Lung (tissue), 17 donors: ENCODE measurements at places on chromosomes 13 and 19.

GRCh38 chr13:23020246-23020843, 160.4 kb upstream of the SGCG start:
- H3K27me3 ChIP-seq = no peaks in the 10 kb centered on the region
- H3K27ac ChIP-seq = no peak overlapping the region
- no peaks in the 10 kb centered on the region for H3K4me1 ChIP-seq
- no peak overlapping the region for H3K4me3 ChIP-seq
- H3K36me3 ChIP-seq = no peaks in the 10 kb centered on the region

DNA sequence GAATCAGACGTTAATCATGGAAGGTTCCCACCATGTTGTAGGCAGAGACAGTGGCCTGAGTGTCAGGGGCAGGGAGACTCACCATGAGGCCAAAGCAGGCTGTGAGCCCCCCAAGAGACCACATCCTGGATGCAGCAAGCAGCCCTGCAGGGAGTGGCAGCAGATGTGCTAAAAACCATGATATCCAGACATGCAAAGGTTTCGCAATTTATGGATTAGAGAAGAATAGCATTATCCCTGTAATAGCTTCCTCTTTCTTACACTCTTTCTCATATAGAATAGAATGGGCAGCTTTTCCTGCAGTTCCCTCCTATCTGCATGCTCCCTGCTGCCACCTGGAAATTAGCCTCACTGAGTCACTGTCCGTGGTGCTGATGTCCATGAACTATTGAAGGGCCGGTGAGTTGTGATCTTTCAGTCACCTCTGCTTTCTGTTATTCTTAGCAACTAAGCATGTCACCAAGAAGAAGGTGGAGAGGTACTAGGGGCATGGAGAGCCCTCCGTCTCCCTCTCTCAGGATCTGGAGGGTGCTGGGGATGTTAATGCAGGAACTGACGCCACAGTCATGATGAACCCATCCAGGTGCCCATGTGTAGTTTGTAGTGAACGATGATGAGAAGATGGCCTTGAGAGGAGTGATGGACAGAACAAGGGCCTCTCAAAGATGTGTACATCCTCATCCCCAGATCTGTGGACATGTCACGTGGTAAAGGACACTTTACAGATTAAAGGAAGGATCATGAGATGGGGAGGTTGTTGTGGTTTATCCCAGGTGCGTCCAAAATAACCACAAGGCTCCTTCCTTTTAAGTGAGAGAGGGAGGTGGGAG, 9.9 kb downstream of the CEACAM4 start:
- H3K27me3 ChIP-seq = no peaks in the 10 kb centered on the region
- H3K4me3 ChIP-seq = no peak overlapping the region
- H3K36me3 ChIP-seq = no peaks in the 10 kb centered on the region
- H3K4me1 ChIP-seq = no peaks in the 10 kb centered on the region
- DNase-seq = no peak

GRCh38 chr13:49993666-49994065, 3.2 kb upstream of the TRIM13 start:
- no peak overlapping the region for H3K4me3 ChIP-seq
- no peak for DNase-seq
- no peaks in the 10 kb centered on the region for H3K27me3 ChIP-seq
- H3K4me1 ChIP-seq = peaks cover 4% of the 10 kb centered on the region
- no peak overlapping the region for H3K27ac ChIP-seq
- H3K36me3 ChIP-seq = no peaks in the 10 kb centered on the region

GRCh38 chr19:10888421-10888866, 17.1 kb downstream of the CARM1 start:
- DNase-seq = no peak
- no peak overlapping the region for H3K27ac ChIP-seq
- H3K4me3 ChIP-seq = no peak overlapping the region
- peaks cover 24% of the 10 kb centered on the region for H3K4me1 ChIP-seq

GRCh38 chr19:45824531-45825262, 9.6 kb upstream of the RSPH6A start:
- no peaks in the 10 kb centered on the region for H3K27me3 ChIP-seq
- H3K36me3 ChIP-seq = peaks cover 87% of the 10 kb centered on the region
- H3K4me1 ChIP-seq = no peaks in the 10 kb centered on the region
- H3K4me3 ChIP-seq = no peak overlapping the region
- no peak overlapping the region for H3K27ac ChIP-seq

DNA sequence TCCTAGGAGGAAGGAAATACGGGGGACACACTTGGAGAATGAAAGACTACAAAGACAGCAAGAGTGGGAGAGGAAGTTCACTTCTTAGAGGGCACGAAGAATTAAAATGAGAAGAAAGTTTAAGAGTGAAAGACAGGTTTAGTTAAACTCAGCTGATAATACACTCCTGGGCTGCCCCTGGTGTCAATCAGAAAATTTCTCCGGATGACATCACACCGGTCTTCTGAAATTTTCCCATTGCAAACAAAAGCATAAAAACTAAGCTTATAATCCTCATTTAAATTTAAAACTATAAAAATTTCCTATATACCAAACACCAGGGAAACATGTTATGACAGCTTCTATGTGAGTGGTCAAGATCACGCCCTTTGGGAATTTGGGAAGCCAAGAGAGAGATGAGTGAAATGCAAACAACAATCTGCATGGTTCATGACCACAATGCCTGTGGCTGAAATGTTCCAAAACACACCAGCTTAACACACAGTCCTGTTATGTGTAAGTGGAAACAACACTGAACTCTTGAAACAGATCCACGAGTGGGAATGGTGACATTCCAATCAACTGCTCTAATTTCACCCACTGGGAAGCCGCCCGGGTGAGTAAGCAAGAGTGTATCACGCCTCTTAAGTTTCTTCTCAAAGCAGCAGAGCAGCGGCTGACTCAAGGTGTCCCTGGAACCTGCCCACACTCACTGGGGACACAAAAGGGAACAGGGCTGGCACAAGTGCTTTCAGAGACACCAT, 49.0 kb downstream of the BRD4 start:
- peak overlapping the region; percentile 47 for H3K27ac ChIP-seq
- no peaks in the 10 kb centered on the region for H3K27me3 ChIP-seq
- peaks cover 51% of the 10 kb centered on the region for H3K4me1 ChIP-seq
- H3K4me3 ChIP-seq = no peak overlapping the region

- no peak overlapping the region for H3K4me3 ChIP-seq
- H3K4me1 ChIP-seq = no peaks in the 10 kb centered on the region
- DNase-seq = peak; percentile 80
- H3K36me3 ChIP-seq = no peaks in the 10 kb centered on the region
These were observed 24.2 kb upstream of the TTYH1 start for GRCh38 chr19:54390942-54391577.

GRCh38 chr13:95547531-95548167, 4.9 kb upstream of the CLDN10 start:
- no peak for DNase-seq
- H3K36me3 ChIP-seq = no peaks in the 10 kb centered on the region
- no peak overlapping the region for H3K27ac ChIP-seq
- H3K4me1 ChIP-seq = peaks cover under 1% of the 10 kb centered on the region
- H3K4me3 ChIP-seq = no peak overlapping the region

DNA sequence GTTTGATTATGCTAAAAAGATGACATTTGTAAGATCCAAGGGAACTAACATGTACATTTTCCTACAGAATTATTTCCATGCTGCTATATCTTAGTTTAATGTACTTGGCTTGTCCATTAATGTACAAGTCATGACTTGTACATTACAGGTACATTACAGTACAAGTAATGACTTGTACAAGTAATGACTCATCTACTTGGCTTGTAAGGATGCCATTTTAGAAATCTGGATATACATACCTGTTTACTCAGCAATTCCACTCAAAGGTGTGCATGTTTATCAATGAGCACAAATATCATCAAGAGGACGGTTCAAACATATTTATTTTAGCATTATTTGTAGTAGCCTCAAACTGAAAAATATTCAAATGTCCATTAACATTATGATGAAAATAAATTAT, 87.0 kb upstream of the TRPC4 start:
- H3K4me3 ChIP-seq = no peak overlapping the region
- H3K4me1 ChIP-seq = no peaks in the 10 kb centered on the region
- no peaks in the 10 kb centered on the region for H3K27me3 ChIP-seq
- no peak overlapping the region for H3K27ac ChIP-seq
- no peak for DNase-seq

DNA sequence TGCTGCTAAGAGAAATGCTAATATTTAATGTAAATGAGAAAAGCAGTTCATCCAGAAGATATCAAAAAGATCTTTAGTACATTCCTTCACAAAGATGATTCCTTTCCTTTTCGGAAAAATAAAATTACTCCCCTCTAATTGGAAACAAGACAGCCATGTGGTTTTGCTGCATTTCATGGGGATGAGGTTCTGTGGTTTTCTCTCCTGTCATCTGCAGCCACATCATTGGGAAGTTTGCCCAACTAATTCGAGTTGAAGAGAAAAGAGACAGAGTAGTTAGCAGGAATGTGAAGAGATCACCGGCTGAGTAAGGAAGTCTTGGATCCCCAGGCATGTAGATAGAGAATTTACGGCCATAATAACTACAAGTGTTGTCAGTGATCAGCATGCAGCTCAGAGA, 122.1 kb downstream of the CYSLTR2 start:
- no peak overlapping the region for H3K27ac ChIP-seq
- no peak for DNase-seq
- H3K4me1 ChIP-seq = no peaks in the 10 kb centered on the region
- no peak overlapping the region for H3K4me3 ChIP-seq
- no peaks in the 10 kb centered on the region for H3K36me3 ChIP-seq

DNA sequence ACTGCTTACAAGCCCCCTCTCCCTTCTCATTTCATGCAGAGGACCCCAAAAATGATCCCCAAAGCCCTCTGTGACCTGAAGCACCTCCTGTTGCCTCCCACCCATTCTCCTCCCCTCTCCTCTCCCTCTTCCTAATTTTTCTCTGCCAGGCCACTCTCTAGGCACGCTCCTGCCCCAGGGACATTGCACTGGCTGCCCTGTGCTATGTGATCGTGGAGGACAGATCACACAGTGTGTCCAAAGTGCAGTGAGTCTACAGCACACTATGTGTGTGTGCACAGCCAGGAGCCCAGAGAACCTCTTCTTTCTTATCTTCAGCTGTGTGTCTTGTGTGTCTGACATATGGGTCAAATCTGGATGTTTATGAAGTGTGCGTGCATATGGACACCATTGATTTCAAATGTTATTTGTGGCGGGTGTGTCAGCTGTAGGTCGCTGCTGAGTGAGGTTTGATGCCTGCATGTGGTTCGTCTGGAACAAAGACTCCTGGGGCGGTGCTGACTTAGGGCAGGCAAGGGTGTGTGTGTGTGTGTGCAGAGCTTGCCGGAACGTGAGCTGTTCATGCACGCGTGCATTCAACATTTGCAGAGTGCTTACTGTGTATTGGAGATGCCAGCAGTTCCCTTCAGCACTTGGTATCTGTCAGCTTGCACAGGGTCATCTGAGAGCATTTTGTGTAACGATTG, 2.1 kb upstream of the KLHL26 start:
- no peaks in the 10 kb centered on the region for H3K36me3 ChIP-seq
- no peaks in the 10 kb centered on the region for H3K27me3 ChIP-seq
- peak; percentile 53 for DNase-seq

- peak; percentile 72 for DNase-seq
- no peaks in the 10 kb centered on the region for H3K4me1 ChIP-seq
- H3K27me3 ChIP-seq = peaks cover 3% of the 10 kb centered on the region
- H3K36me3 ChIP-seq = no peaks in the 10 kb centered on the region
These were observed 32.0 kb upstream of the TUBGCP3 start for GRCh38 chr13:112619730-112620631.

DNA sequence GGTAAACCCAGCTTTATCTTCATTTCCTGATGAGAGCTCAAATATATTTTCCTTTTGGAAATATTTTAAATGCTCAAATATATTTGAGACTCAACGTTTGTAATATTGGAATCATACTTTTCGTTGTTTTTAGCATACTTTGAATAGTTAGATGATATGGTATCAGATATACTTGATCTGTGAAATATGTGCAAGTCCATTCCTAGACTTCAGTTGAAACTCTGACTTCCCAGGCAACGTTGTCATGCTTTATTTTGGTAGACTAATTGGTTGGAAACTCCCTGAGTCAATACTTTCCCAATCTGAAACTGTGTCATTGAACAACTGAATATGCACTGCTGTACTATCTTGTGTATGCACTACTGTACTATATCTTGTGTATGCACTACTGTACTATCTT, 378.5 kb downstream of the MYO16 start:
- no peaks in the 10 kb centered on the region for H3K27me3 ChIP-seq
- H3K36me3 ChIP-seq = no peaks in the 10 kb centered on the region
- DNase-seq = no peak
- H3K4me1 ChIP-seq = no peaks in the 10 kb centered on the region

DNA sequence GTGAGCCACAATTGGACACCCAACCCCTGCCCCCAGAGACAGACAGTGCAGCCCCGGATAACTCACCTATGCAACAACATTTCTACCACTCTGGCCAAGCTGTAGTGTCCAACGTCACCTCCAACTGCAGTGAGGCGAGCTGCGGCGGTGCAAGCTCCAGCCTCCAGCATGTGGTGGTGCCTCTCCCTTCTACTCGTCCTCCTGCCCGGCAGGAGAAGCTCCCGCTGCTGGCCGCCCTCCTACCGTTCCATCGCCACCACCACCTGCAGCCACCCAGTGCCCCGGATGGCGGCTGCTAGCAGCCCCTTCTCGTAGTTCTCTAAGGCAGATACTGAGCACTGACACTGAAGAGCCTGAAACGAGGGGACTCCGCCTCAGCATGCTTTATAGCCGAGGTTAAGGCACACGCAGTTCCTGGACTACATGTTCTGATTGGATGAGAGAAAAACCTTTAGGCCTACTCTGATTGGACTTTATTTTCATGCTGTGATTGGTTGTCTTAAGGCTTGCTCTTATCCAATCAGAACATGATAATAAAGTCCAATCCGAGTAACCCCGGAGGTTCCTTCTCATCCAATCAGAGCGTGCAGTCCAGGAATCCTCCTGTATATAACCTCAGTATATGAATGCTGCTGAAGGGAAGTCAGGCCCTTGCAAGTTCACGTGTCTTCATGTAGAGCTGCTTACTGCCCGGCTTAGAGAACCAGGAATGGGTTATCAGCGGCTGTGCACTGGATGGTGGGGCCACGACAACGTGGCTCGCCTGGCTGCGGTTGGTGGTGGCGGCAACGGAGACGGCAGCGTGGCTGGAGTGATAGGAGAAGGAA, 63.5 kb downstream of the TUBA3C start:
- H3K36me3 ChIP-seq = no peaks in the 10 kb centered on the region
- no peak overlapping the region for H3K27ac ChIP-seq
- no peak overlapping the region for H3K4me3 ChIP-seq
- DNase-seq = no peak

GRCh38 chr13:107295416-107296140, 727.6 kb upstream of the ARGLU1 start:
- H3K36me3 ChIP-seq = no peaks in the 10 kb centered on the region
- no peak overlapping the region for H3K4me3 ChIP-seq
- DNase-seq = no peak
- no peaks in the 10 kb centered on the region for H3K4me1 ChIP-seq

DNA sequence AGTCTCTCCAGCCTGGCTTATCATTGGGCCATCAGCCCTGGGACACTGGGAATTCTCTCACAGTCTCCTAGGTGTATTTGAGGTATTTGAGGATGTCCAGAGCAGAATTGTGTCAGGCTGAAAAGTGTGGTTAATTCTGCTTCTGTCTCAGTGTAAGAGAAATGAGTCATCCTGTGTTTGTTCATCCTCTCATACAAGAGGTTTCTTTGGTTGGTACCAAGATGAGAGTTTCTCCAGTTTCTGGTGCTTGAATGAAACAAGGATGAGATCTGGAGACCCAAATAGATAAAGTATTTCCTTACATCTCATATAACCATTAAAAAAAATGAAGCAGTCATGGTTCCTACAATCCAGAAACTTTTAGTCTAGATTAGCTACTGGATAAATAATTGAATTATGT, 7.7 kb downstream of the ZNF253 start:
- H3K27me3 ChIP-seq = no peaks in the 10 kb centered on the region
- H3K4me1 ChIP-seq = peaks cover 12% of the 10 kb centered on the region
- H3K4me3 ChIP-seq = no peak overlapping the region
- DNase-seq = no peak
- H3K36me3 ChIP-seq = peaks cover 12% of the 10 kb centered on the region
